ENCODE measurements at places on chromosomes 11 and 22.

- DNase-seq: no peak
These were observed 1519.7 kb downstream of the BRD1 start for GRCh38 chr22:48307931-48308330.

DNA sequence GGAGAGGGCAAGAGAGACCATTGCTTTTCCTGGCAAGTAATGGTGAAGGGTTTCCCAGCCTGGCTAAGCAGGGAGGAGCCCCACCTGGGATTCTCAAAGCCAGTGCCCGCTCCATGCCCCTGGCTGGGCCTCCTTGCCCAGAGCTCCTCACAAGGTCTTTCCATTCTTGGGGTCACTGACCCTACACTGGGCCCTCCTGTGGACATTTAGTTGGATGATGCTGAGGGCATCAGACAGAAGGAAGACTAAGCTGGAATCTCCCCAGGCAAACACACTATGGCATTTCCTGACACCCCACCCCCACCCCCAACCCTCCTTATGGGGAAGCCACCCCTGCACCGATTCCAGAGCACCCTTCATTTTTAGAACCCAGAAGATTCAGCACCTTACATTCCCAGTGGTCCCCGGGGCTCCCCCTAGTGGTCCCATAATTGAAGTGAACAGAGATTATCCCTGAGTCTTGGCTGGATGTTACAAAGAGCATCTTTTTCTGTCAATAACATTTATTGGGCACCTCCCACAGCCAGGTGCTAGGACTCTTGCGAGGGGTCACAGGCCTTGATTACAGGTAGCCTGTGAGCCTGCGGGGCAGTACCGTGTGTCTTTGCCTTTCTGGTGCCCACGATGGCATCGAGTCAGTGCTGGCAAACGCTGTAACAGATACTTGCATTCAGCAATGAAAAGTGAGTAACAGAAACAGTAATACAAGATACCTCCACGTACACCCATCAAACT lies 548.5 kb downstream of the BUD13 start:
- peak; percentile 64 for DNase-seq

DNA sequence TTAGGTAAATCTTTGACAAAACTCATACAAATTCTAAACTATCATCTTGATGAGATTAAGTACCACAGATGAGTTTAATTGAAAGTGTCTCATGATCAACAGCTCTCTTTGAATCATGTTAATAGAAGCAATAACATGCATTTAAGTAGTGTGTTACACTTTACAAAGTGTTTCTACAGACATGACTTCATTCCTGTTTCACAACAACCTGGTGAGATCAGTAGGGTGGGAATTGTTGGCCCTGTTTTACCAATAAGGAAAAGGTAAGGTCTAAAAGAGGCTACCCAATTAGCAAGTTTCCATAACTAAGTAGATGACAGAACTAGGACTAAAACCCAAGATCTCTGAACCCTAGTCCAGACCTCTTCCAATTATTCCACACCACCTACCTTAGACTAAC lies 12.7 kb upstream of the PRSS23 start:
- no peak for DNase-seq

DNA sequence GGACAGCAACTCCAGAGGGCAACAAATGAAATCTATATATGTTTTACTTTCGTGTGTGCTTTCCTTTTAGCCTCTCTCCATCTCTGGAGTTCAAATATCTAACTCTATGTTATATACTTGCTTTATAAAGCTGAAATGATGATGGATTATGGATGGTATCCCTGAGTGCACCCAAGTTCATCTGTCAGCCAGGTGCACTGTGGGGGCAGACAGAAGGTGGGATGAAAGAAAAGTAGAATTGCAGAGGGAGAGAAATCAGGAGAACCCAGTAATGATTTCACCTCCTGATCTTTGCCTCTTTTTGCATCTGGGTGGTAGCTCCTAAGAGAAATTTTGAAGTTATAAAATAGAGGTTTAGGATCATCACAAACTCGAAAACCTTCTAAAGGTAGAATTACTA lies 2.4 kb downstream of the MUC15 start:
- no peak for DNase-seq

- DNase-seq: no peak
These were observed 697.9 kb downstream of the BRD1 start for GRCh38 chr22:49129736-49130135.

GRCh38 chr11:71349627-71350026 lies 97.2 kb upstream of the SHANK2 start:
- DNase-seq: no peak

Measured in hepatocyte (in vitro differentiated cells).